NCI-H460 (cell line): ENCODE measurements at places on chromosomes 5 and 9.

- DNase-seq, result peak; percentile 81
Observed at GRCh38 chr9:129752900-129753729, at the start of gene PTGES. Gene PTGES (minus strand): TSS chr9:129753042. CDS start chr9:129753012, 30 bp downstream.

GRCh38 chr9:104858271-104858670 lies 69.7 kb downstream of the ABCA1 start:
- DNase-seq, result no peak

- DNase-seq, result no peak
Observed at GRCh38 chr9:83656952-83657351, 34.0 kb downstream of the IDNK start.

DNA sequence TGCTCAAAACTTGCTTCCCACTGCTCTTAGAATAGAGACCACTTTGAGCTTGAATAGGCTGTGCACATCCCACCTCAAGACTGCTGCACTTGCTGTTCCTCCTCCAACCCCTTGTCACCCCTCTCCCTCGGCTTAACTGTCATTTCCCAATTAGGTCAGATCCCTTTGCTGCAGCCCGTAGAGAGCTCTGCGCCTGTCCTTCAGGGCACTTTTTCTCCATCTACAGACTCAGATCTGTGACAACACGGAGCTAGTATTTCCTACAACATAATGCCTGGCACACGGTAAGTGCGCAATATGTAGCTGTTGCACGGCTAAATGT lies 485 bp upstream of the HABP4 start:
- no peak for DNase-seq

- no peak for DNase-seq
Observed at GRCh38 chr9:137531099-137531765, 19.0 kb downstream of the PNPLA7 start.

GRCh38 chr9:81776834-81777233 lies 87.5 kb upstream of the TLE1 start:
- no peak for DNase-seq

- no peak for DNase-seq
Observed at GRCh38 chr5:79802406-79802805, 112.8 kb downstream of the CMYA5 start.

DNA sequence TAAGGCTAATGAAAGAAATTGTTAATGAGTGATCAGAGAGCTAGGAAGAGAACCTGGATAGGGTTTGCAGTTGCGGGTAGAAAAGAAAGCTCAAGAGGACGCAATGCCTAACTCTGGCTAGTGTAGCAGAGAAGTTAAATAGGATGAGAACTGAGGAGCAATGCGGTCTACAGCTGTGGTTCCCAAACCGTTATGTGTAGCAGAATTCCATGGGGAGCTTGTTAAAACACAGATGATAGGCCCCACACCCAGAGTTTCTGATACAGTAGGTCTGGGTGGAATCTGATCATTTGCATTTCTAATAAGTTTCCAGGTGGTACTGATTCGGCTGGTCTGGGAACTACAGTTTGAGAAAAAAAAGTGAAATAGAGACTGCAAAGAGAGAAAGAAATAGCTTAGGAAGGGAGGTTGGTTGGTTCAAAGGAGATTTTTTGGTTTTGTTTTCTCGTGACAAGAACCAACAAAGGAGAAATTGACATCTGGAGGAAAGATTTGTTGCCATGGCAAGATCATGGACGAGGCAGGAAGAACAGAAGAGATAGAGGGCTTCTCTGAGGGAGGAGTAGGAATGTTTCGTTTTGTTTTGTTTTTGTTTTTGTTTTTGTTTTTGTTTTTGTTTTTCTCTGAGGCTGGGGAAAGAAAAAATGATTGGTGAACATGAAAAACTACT lies 276.1 kb downstream of the ARRDC3 start:
- DNase-seq, result no peak

DNA sequence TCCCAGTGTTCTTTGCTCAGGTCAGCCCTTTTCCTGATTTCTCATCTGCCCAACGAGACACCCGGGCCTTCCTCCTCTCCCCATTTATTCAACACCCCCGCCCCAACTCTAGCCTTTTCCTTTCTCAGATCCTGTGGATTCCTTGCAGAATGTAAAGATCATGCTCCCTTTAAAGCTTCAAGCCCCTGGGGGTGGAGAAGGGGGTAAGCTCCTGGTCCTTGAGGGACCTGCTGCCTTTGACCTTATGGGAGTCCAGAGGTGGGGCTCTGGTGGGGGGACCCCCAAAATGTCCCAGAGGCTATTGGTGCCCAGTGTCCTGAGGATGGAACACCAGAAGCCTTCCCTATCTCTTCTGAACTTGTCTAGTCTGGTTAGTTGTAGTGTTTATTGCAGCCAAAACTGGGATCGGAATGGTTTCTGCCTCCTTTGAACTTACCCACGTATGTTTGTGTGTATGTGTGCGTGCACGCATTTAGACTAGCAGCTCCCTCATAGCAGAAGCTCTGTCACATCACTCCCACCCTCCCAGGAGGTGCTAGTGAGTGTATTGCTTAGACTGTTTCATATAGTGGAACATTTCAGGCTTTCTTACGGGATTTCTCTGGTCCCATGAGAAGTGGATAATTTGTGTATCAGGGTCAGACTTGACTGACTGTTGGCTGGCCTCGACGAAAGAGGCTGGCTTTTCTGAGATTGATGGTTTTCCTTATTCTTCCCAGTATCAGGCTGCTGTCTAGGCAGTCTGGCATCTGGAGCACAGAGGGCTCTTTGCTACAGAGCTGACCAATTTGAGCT lies 1.1 kb downstream of the GALNT10 start:
- no peak for DNase-seq

- DNase-seq, result no peak
Observed at GRCh38 chr5:93868851-93869250, 127.5 kb upstream of the POU5F2 start.

DNA sequence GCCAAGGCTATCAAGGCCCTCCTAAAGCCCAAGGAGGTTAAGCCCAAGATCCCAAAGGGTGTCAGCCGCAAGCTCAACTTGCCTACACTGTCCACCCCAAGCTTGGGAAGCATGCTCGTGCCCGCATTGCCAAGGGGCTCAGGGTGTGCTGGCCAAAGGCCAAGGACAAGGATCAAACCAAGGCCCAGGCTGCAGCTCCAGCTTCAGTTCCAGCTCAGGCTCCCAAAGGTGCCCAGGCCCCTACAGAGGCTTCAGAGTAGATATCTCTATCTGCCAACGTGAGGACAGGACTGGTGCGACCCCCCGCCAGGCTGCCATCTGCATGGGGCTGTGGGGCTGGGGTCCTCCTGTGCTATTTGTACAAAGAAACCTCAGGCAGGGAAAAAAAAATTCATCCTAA lies 3.3 kb downstream of the HOMER1 start:
- DNase-seq, result no peak

DNA sequence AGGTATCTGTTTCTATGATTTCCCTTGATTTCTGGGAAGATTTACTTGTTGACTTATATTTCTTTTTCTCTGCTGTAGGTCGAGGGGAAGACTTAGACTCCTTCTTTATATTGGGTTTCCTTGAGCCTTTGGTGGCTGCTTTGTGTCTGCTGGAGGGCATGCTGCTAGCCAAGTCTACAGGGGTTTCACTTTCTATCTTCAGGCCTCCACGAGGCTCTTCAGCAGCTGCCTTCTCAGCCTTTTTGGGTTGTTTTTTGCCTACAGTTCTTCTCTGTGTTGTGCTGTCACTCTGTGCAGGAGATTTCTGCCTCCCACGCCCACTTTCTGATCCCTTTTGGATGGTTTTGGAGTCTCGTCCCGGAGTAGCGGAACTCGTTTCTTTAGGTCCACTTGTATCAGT lies 23.2 kb downstream of the LEAP2 start:
- DNase-seq, result no peak

- no peak for DNase-seq
Observed at GRCh38 chr5:110179321-110179720, 489.6 kb downstream of the MAN2A1 start.

- DNase-seq, result no peak
Observed at GRCh38 chr9:130901498-130902203, 5.0 kb upstream of the QRFP start.

- no peak for DNase-seq
Observed at GRCh38 chr5:16644301-16644889, 27.6 kb upstream of the RETREG1 start.

DNA sequence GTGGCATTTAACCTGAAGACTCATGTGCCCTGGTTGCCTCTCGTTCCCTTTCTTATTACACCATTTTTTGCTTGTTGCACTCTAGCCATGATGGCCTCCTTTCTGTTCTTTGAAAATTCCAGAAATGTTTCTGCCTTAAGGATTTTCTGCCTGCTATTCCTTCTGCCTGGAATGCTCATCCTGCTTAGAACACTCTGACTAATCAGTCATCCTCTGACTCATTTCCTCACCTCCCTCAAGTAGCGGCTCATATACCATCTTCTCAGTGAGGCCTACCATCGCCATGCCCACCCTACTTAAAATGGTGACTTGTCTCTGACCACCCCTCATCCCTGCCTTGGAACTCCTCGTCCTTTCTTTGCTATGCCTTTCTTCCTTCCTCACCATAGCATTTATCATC lies 68.8 kb downstream of the KIF4B start:
- no peak for DNase-seq

DNA sequence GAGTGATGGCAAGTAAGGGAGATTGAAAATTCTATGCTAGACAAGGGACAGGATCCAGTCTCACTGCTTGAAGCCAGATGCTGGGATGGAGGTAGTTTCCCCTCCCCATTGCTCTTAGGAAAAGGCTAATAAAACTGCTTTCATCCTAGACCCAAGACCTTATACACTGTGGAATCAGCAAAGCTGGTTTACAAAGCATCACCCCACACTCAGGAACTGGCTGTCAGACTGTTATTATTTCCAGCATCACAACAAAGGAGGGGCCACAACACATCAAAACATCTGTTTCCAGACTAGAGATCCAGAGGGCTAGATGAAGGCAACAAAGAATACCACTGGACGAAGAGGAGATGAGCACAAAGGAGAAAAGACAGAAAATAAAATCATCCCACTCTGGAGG lies 364.6 kb upstream of the PTGER4 start:
- no peak for DNase-seq

DNA sequence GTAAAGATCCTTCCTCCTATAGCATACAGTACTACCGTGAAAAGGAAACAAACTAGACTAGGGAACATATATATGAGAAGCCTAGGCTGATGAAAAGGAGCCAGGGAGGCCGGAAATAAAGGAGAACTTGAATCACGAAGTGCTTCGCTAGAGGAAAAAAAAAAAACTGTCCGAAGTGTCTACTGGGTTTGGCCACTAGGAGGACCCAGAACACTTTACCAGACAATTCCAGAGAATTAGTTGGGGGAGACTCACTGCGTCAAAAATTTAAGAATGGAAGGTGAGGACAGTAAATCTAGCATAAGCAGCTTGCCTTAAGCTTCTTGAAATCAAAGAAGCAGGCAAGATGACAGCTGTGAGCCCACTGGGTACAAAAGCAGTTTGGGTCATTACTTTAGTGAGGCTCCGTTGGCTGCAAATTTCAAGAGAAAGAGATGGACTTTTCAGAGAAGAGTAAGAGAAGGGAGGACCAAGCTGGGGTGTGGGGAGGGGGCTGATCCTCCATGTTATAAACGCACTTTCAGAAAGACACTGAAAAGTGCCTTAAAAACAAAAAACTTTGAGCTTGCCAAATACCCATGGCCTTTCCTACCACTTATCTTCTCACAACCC lies 47.4 kb downstream of the P4HA2 start:
- peak; percentile 55 for DNase-seq

DNA sequence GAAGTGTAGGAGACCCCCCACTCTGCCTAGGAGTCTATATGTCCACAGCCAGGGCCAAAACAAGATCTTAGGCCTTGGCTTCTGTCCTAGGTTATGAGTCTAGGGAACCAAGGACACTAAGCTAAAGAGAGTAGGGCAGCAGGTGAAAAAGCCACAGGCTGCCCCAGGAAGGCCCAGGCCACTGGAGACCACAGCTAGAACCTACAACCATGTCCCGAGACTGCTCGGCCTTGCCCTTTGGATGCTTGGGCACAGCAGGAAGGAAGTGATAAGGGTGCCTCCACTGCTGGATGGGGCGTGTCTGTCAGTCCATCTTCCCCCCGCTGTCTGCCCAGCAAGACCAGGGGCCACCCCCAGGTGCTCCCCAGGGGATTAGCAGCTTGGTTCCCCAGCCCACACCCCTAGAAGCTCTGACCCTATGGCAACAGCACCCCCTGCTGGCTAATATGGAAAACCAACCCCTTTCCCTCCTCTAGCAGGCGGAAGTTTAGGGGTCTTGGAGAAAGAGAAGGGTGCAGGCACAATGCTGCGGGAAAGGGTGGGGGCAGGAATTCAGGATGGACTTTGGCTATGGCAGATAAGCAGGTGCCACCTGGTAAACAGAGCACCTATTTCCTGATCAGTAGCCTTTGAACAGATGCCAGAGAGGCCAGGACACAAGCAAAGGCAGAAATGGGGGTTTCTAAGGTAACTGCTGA lies 10.5 kb upstream of the IRF1 start:
- DNase-seq, result peak; percentile 67

- peak; percentile 7 for DNase-seq
Observed at GRCh38 chr5:66742083-66742895, 146.1 kb downstream of the MAST4 start.

GRCh38 chr5:110040178-110040577 lies 350.5 kb downstream of the MAN2A1 start:
- no peak for DNase-seq

- DNase-seq, result no peak
Observed at GRCh38 chr9:87849144-87849758, 33.4 kb upstream of the SPATA31E1 start.

GRCh38 chr9:36400332-36401163 lies 479 bp upstream of the RNF38 start:
- peak; percentile 67 for DNase-seq

DNA sequence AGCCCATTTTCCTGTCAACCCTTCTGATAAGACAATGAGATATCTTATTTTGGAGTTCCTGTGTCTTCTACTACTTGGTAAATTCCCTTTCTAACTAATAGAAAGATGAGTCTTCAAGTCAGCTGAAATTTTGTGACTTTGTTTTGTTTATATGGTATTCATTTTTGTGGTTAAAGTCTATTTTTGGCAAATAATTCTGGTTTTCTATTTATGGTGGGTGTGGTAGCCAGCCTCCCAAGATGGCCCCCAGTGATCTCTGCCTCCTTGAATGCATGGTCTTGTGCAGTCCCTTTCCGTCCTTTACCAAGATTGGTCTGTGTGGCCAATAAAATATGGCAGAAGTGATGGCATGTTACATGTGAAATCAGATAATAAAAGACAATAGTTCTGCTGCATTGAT lies 91.5 kb downstream of the NR3C1 start:
- no peak for DNase-seq

- no peak for DNase-seq
Observed at GRCh38 chr5:78706381-78706780, 57.8 kb upstream of the LHFPL2 start.

DNA sequence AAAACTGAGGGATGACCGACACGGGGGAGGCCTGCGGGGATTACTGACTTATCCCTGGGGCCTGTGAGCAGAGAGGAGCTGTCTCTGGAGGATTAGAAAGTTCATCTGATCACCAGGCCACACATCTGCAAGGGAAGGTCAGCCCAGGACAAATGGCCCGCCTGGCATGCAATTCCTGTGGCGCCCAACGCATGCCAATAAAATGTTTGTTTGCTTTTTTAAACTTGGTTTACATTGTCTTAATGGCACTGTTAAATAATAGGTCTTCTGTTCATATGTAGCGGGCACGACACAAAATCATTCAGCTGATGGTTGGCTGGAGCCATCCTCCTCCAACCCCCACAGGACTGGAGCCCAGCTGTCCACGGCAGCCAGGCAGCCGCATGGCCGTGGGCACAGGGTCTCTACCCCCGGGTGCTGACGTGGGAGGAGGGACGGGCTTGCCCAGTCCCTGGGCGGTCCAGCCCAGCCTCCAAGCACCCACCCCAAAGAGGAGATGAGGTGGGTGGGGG lies 41.0 kb upstream of the SLC12A7 start:
- no peak for DNase-seq
